ENCODE measurements at places on chromosomes 11 and 22.

- DNase-seq, result no peak
These were observed 29.4 kb upstream of the BAIAP2L2 start for GRCh38 chr22:38139901-38140300.

GRCh38 chr11:80156062-80156461 is 715.2 kb upstream of the TENM4 start:
- DNase-seq, result no peak

DNA sequence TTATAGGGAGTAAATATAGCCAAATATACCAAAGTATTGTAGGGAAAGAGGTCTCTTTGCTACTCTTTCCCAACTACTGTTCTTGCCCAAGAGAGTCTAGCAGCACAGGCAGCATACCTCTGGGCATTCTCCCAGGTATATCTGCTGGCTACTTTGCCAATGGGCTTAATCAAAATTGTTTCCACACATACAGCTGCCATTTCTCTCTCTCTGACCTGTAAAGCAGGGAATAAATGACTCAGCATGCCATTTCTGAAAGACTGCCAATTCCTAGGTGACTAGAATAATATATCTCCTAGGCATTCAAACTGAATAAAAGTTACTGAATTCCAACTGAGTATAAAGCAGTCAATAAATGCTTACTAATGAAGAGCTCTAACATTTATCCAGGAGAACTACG is 44.6 kb downstream of the RDX start:
- no peak for DNase-seq

- no peak for DNase-seq
These were observed 132.1 kb upstream of the DDI1 start for GRCh38 chr11:103904324-103904667.

DNA sequence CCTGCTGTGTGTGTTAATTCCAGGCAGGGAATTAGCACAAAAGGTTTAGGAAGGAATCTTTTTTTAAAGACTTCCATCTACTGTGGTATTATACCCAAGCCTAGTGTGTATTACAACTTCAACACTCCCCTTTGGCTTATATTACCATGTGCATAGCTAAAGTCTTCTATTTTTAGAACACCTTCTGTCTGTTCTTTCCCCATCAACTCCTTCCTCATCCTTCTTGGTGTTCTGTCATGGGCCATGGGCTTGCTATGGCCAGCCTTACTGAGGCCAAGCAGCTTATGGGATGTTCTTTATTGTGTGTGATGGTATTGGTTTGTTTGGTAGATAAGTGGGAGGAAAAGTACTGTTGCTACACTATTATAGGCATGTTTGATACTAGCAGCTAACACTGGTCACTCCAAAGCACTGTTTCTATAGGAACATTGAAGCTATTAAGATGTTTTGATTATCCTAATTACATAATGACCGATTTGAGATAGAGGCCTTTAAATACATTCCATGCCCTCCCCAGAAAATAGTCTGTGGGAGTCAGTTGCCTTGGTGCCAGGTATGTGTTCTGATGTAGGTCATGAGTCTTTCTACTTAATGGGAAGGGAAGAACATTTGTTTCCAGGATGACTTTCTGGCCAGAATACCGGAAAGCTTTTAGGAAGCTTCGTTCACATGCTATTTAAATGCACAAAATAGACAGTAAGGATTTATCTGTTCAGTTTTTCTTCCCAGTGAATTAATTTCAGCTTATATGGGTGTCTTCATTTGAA is 16.5 kb downstream of the MCAM start:
- DNase-seq, result no peak

DNA sequence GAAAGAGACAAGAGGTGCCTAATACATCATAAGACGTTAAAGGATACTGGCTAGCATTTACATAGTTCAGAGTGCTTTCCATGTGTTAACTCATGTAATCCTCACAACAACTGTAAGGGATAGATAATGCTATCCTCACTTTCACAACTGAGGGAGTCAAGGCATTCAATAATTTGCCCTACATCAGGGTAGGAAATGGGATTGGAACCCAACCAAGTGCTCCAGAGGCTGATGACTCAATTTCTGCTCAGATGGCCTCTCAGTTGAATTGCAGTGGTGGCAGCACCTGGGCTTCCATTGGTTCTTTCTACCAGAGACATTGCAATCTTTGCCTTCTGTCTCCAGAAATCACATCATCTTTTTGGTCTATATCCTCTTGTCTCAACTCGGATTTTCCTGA is 232.9 kb downstream of the ETS1 start:
- DNase-seq, result no peak

GRCh38 chr11:123258877-123259276 is 63.8 kb upstream of the CLMP start:
- no peak for DNase-seq

- DNase-seq, result no peak
These were observed 2.2 kb downstream of the PAX6 start for GRCh38 chr11:31808721-31809540.

Data from glutamatergic neuron (in vitro differentiated cells).